Stimulated activated CD4-positive, alpha-beta T cell treated with anti-CD3 and anti-CD28 coated beads, Interleukin-2, amount 100 ng/mL, for 48 hours (primary cell): ENCODE measurements at places on chromosomes 16 and 17.

GRCh38 chr16:3952737-3953131, 72.2 kb upstream of the CREBBP start:
- no peak for DNase-seq

GRCh38 chr17:21288571-21289017, 4.1 kb downstream of the MAP2K3 start:
- DNase-seq, result no peak

DNA sequence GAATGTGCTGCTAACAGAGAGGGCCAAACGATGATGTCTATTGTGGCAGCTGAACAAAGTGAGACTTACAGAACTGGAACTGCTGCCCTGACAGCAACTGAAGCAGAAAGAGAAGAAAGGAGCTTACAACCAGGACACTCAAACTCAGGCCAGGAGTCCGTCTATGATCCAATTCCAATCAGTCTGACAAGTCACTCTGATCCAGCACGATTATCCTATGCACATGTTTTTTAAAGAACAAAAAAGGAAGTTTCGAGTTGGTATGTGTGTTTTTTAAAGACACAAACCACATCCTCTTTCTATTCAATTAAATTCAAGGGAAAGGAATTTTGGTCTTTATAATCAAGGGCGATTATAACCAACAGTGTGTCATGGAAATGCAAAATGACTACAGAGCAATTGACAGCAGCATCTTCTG, 42.4 kb upstream of the MTMR4 start:
- DNase-seq, result no peak

- DNase-seq, result no peak
Measured at GRCh38 chr17:36001862-36002603, 680 bp upstream of the CCL15 start.

GRCh38 chr17:66412857-66413558, 110.6 kb downstream of the PRKCA start:
- DNase-seq, result no peak

GRCh38 chr16:261031-261691, 14.6 kb downstream of the RGS11 start:
- DNase-seq, result no peak

GRCh38 chr17:49516180-49516579, 21.1 kb downstream of the NGFR start:
- no peak for DNase-seq

GRCh38 chr17:73099511-73099910, 7.0 kb upstream of the SLC39A11 start:
- DNase-seq, result no peak

DNA sequence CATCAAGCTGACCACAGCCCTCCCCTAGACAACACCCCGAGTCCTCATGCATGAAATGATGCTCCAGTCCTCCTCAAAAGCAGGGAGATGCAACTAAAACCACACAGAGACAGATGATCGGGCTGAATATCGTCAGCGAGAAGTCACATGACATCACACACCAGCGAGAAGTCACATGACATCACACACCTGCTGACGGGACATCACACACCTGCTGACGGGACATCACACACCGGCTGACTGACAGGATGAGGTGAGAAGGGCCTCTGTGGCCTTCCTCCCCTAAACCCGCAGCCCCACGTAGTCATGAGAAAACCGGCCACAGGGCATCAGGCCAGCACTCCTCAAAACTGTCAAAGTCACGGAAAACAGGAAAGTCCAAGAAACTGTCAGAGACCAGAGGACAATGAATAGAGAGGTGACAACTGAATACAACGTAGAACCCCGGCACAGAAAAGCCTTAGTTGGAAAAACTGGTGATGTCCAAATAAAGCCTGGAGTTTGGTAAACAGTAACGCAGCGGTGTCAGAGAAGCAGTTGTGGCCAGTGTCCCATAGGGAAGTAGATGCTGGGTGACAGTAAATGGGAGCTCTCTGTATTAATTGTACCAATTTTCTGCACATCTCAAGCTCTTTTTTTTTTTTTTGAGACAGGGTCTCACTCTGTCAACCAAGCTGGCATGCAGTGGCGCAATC, 14.3 kb downstream of the LITAF start:
- no peak for DNase-seq

- no peak for DNase-seq
Measured at GRCh38 chr17:11642655-11643054, 44.4 kb downstream of the DNAH9 start.

DNA sequence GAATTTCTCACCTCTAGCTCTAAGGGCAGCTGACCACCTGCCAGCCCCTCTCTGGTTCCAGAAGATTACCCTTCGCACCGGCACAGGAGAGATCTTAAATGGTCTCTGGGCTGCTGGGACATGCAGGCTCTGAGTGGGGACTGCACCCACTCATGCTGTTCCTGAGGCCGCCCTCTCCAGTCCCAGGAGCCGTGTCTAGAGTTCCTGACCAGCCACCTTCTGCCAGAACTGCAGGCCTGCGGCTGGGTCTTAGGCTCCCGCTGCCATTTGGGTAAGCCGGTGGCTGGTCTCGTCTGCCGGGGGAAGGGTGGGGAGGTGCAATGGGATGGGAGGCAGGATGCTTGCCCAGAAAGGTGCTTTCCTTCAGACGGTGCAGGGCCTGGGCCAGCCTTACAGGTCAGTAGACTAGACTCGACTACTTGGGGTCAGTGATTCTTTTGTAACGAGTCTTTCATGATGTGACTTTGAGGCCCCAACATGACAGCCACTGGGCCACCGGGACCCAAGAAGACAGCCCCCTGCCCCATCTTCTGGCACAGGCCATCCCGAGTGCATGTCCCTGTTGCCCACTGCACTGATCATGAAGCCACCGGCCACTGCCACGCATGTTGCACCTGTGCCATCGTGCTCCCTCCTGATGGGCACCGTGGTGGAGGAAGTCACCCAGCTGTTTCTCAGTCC, 26.4 kb downstream of the B9D1 start:
- DNase-seq, result no peak

- DNase-seq, result no peak
Measured at GRCh38 chr16:81239367-81240121, 1.1 kb downstream of the BCO1 start.

- no peak for DNase-seq
Measured at GRCh38 chr17:40598301-40598618, 33.0 kb upstream of the CCR7 start.

DNA sequence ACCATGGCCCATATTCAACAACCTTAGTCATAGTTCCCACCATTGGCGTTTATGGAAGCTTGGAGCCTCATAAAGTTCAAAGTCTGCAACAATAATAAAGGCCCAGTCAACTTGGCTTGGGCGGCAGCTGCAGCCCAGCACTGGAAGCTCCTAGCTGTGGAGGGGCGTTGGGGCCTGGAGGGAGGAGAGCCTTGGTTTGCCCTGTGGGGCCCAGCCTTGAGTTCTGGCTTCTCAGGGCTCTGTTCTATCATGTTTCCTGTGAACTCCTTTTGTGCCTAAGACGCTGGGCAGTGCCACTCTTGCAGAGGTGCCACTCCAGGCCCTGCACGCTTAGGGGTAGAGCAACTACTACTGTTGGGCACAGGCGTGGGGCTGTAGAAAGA, 927 bp upstream of the ENGASE start:
- DNase-seq, result no peak

DNA sequence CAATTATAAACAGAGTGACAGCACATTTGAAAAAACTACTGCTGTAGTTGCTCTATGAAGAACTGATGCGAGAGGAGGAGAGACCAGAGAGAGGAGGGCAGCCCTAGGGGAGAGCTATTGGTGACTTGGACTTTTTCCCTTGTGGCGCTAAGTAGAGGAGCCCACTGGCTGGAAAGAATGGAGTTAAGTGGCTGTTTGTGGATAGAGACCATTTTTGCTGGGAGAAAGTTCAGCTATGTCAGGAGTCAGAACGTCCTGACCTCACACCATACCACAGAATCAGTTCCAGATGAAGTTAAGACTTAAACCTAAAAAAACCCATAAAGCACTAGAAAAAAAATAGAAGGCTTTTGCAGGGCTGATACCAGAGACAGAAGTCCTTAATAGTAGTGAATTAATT, 2.0 kb downstream of the POLR2A start:
- no peak for DNase-seq

DNA sequence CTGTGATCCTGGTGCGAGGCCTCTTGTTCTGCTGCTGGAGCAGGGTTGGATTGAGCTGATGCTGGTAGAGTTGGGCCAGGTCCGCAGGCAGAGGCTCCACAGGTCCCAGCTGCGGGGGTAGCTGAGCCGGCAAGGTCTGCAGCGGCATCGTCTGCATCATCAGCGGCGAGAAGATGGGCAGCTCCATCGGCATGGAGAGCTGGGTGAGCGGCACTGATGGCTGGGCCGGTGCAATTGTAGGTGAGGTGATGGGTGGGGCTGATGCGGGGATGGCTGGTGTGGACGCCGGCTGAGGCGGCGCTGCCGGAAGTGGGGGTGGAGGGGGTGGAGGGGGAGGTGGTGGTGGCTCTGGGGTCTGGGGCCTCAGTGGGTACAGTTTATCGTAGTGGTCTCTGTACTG, 251.7 kb downstream of the ZFHX3 start:
- DNase-seq, result no peak

- DNase-seq, result no peak
Measured at GRCh38 chr17:20228860-20229259, 219.7 kb downstream of the SPECC1 start.

GRCh38 chr17:1515640-1516387, 598 bp downstream of the INPP5K start:
- DNase-seq, result no peak

DNA sequence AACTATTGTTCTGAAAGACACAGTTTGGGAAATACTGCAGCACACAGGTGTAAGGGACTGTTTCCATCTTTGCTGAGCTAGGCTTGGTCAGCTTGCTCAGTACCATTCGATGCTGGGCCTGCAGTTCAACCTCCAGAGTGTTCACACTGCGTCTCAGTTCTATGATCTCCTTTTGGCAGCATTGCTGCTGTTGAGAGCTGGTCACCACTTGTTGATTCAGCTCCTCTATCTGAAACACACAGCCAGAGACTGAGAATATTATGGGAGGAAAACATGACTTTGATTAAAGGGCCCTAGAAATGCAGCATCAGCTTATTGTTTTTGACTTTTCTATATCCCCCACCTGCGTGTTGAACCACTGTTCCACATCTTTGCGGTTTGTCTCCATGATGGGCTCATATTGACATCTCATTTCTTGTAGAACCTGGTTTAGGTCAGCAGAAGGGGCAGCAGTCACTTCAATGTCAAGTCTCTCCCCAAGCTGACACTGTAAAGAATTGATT, 4.6 kb downstream of the KRT39 start:
- DNase-seq, result no peak

DNA sequence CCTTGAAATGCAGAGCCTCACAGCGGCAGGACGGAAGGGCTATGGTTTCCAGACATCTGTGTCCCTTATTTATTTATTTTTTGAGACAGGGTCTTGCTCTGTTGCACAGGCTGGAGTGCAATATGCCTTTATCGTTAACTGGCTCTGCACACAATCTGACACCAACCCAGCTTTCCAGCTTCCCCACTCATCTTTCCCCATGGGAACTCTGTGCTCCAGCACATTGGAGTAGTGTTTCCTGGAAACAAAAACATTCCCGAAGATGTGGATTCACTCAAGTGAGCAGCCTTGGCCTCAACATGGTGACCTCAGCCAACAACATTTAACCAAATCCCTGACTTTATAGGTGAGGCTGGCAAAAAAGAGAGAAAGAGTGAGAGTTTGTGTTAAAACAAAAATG, 307.1 kb downstream of the TMEM114 start:
- no peak for DNase-seq

DNA sequence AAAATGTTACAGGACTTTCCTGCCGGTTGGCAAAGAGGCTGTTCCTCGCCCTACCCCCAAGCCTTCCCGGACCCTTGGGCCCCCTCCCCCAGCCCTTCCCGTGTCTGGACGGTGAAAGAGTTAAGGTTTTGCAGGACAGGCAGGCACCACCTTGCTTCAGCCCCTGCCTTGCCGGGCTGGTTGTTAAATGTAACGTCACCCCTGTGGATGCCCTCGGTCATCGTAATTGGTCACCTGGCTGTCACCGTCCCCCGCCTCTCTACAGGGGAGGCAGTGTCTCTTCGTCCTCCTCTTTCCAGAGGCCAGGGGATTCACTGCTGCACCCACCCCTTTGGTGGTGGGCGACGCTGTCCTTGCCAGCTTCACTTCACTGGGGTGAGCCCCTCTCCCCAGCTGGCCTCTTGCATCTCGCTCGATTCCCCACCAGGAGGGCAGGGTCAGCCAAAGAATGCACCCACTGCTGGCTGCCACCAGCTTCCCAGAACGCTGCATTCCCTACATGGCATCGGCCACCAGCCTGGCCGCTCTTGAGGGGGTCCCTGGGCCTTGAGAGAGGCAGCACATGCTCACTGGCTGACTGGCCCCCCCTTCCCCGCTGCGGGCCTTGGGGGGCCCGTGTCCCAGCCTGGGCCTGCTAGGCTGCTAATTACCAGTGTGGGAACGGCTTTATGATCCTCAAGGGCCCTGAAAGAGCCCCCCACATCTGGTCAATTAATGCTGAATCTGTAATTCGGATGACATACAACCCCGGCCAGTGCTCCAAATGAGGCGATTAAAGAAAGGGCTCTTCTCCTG, 25.2 kb upstream of the GSE1 start:
- DNase-seq, result no peak

- DNase-seq, result no peak
Measured at GRCh38 chr16:47395733-47396498, 64.9 kb downstream of the ITFG1 start.

DNA sequence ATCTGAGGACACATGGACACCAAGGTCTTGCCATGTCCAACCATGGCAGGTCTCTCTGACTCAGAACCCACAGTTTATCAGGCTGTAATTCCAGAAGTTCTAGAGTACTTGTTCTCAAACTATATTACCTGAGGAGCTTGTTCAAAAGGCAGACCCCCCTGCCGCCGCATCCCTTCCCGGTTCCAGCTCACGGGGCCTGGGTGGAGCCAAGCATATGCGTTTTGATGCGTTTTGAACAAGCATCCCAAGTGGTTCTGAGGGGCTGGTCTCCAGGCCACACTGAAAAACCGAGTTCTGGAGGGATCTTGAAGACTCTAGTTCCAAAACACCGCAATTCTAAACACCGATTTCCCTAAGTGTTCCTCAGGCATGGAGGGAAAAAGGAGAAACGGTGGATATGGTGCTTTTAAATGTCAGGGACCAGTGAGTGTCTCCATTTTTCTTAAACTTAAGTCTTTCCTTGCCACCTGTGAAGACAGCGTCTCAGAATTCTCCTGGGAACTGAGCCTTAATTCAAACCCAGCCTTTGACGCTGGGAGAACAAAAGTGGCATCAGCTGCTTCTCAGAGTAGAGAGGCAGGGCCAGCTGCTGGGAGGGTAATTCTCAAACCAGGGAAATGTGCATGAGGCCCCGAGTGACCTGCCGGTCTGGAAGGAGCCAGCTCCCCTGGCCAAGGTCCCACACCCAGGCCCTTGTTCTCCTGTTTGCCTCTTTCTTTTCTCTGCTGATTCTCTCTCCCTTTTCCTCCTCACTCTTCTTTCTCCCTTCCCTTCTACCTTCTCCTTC, 84.4 kb upstream of the PLCG2 start:
- no peak for DNase-seq

GRCh38 chr17:9028988-9029570, 7.8 kb downstream of the NTN1 start:
- no peak for DNase-seq

- no peak for DNase-seq
Measured at GRCh38 chr17:4483012-4483840, 15.5 kb upstream of the SPNS2 start.

- DNase-seq, result no peak
Measured at GRCh38 chr17:17659340-17659739, 21.9 kb upstream of the RAI1 start.
